Fibroblast of lung (primary cell): ENCODE measurements at places on chromosomes 6 and 20. TPM values are rescaled to one million over a fixed set of nuclear protein-coding genes. Genes with fewer than 3 reads are reported as not detected.

GRCh38 chr6:143592335-143592734 lies 80.8 kb upstream of the FUCA2 start:
- no peak for DNase-seq

DNA sequence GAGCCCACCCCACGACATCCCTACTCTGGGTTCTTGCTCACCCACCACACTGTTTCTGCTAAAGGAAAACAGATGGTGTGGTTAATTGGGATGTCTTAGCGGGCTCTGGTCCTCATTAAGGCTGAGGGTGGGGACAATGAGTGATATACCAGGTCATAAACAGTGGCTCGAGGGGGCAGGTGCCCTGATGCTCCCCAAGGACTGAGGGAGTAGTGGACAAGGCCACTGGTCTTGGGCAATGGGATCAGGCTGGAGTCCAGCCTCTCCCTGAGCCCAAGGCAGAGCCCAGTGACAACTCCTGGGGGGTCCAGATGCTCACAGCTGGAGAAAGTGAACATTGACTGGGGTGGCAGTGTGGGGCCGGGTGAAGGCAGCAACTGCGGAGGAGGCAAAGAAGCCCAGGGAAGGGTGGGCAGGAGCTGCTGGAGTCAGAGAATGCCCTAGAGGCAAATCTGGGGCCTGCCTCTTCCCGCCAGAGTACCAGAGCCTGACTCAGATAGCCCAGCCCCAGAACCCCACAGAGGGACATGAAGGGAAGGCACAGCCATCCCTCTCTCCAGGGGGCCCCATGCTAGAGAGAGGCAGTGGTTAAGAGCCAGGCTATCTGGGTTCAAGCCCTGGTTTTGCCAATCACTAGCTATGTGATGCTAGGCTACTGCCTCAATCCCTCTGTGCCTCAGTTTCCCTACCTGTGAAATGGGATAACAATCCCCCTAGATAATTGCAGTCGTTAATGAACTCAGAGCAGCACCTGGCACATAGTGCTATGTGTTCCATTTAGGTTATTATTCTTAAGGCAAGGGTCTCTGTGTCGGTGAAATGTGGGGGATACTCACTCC lies 72.3 kb downstream of the MRPL14 start:
- DNase-seq = peak; percentile 61

CLDN20 gene
- not detected in 2 replicates for total RNA-seq

NKX2-2 gene
- total RNA-seq = not detected in 2 replicates

ELOVL2 gene
- total RNA-seq = under 0.01 and 1.0 TPM in 2 replicates
